Umbilical cord (tissue), 2 donors: ENCODE measurements at places on chromosomes 2 and 18.

DNA sequence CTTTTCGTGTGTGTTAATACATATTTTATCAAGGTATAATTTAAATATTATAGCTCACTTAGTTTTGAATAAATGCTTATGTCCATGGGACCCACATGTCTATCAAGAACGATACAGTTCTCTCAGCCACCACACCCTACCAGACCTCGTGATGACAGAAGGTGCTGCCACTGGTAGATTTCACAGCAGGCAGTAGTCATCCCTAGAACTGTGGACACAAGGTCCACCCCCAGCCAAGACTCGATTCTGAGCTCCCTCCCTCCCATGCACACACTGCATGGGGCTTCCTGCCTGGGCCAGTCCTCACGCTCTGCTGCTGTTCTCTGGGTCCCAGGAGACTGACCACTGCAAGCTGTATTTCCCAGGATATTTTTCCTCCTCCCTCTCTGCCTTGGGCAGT lies 26.5 kb upstream of the CREB1 start:
- DNase-seq = no peak

DNA sequence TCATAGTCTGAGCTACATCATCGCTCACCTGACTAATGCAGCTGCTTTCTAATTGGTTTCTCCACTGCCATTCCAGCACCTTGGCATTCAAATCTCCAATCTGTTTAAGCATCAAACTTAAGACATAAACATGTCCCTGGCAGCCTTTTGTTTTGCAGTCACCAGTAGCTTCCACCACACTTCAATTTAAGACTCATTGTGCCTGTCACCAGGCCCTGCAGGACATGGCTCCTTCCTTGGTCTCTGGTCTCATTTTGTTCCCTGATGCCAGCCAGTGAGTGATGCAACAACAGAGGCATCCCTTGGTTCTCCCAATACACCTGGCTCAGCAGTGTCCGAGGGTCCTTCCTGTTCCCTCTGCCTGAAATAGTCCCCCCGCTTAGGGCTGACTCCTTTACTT lies 292.4 kb upstream of the PXDN start:
- no peak for DNase-seq

DNA sequence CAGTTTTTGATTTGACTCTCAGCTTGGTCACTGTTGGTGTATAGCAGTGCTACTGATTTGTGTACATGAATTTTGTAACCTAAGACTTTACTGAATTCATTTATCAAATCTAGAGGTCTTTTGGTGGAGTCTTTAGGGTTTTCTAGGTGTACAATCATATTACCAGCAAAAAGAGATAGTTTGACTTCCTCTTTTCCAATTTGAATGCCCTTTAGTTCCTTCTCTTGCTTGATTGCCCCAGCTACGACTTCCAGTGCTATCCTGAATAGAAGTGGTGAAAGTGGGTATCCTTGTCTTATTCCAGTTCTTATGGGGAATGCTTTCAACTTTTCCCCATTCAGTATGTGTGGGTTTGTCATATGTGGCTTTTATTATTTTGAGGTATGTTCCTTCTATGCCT lies 312.9 kb upstream of the REV1 start:
- no peak for DNase-seq

GRCh38 chr2:160918906-160919503 lies 241.2 kb upstream of the TANK start:
- DNase-seq = no peak

GRCh38 chr2:171327043-171327496 lies 106.7 kb downstream of the METTL8 start:
- DNase-seq = peak; percentile 51

GRCh38 chr2:88933980-88934379 lies 242.5 kb downstream of the RPIA start:
- DNase-seq = peak; percentile 17

DNA sequence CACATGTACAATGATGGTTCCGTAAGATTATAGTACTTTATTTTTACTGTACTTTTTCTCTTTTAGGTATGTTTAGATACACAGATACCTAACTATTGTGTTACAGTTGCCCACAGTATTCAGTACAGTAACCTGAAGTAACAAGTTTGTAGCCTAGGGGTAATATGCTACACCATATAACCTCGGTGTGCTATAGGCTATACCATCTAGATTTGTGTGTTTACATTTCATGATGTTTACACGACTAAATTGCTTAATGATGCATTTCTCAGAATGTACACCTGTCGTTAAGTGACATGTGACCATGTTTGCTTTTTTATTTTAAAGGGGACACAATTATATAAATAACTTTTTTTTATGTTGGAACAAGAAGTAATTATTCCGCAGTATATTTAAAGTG lies 34.5 kb downstream of the PIK3C3 start:
- no peak for DNase-seq

DNA sequence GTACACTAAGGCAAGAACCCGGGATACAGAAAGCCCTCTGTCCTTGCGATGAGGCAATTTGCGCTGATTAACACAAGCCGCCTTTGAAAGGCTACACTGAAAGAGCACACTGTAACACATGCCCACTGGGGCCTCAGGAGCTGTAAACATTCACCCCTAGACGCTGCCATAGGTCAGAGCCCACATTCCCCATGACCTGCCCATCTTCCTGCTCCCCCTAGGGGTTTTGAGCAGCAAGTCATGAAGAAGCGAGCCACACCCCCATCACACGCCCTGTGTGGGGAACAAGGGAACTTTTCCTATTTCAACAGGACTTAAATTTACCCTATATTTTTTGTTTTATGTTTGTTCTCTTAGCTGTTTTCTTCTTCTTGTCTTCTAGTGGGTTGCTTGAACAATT lies 47.8 kb upstream of the SLC4A10 start:
- DNase-seq = no peak

- DNase-seq = no peak
These were observed 28.0 kb upstream of the FOSL2 start for GRCh38 chr2:28364610-28365009.

- no peak for DNase-seq
These were observed 38.0 kb downstream of the BMP10 start for GRCh38 chr2:68833162-68833561.

GRCh38 chr2:217538719-217539118 lies 464.1 kb downstream of the TNS1 start:
- no peak for DNase-seq

DNA sequence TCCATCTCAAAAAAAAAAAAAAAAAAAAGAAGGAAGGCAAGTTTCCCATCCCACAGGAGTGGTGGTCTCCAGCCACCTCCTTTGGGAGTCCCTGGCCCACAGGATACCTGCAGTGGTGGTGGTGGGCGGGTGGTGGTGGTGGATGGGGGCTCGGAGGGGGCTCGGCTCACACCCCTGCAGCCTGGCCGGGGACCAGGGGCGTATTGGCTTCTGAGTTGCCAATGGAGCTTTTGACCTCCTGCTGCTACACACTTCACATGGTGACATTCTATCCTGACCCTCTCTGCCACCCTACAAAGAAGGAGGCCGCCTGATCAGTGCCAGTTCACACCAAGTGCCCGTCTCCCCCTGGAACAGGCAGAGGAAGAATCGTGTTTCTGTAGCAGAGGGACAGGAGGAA lies 119.6 kb downstream of the NFATC1 start:
- no peak for DNase-seq

DNA sequence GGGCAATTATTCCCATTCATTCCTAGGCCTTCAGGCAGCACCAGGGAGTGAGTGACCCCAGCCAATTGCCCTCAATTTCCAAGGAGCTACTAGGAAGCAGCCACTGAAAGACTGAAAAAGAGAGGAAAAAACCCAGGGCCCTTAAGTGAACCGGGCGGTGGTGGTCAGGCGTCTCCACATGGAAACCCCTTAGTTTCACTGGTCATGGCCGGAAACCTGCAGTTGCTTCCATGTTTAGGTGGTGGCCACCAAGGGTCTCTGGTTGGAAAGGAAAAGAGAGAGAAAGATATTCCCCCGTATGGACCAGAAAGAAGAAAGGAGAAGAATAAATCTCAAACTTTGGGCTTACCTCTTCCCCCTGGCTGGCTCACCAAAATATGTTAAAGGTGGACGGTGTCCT lies 64.9 kb downstream of the GALR1 start:
- no peak for DNase-seq

- peak; percentile 76 for DNase-seq
These were observed 507 bp downstream of the PKP4 start for GRCh38 chr2:158457092-158457825.

DNA sequence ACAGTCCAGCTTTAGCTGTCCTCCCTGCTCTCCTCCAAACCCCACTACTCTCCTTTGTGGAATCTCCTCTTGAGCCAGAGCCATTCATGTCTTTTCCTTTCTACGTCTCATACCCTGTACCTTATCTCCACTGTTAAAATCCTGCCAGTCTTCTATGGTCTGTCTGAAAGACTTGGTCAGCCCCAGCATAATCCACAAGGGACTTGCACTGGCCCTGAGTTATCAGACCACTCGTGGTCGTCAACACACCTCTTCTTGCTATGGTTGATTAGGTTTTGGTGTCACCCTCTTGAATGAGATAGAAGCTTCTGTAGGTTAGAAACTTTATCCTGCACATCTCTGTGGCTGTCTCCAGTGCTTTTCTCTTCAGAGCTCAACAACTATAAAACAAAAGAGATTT lies 56.8 kb downstream of the MYO1B start:
- DNase-seq = no peak

GRCh38 chr2:8620611-8621382 lies 61.1 kb upstream of the ID2 start:
- peak; percentile 86 for DNase-seq

DNA sequence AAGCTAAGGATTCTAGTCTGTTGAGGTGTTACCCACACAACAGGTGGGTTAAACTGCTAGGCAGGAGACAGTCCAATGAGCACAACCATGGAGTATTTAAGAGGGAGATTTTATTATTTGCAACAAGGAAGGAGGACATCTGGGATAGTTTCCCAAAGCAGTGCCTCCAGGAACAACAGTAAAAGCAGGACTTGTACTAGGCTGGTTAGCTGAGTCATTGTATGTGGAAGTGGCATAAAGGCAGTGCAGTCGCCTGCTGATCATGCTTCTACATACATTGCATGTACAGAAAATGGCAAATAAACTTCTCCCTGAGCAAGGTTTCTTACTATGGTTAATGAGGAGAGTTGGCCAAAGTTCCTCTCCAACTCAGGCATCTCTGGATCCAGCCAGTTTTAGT lies 46.1 kb upstream of the CYTIP start:
- DNase-seq = no peak

DNA sequence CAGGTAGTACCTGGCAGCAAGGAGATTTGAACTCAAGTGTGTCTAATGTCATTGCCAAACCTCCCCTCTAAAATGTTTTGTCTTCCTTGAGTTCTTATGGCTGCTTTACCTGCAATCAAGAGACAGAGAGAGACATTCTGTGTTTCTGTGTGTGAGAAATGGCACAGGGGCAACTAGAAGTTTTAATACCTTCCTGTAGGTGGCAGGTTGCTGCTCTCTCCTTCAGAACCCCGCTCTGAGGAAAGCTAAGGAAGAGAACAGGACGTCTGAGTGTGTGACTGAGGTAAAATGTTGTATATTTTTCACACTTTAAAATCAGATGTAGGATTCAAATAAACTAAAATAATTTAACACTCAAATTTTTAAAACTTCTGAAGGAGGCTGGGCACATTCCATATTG lies 19.2 kb downstream of the DTNA start:
- DNase-seq = peak; percentile 27

- peak; percentile 26 for DNase-seq
These were observed 609.5 kb upstream of the SLC8A1 start for GRCh38 chr2:41061356-41061755.

DNA sequence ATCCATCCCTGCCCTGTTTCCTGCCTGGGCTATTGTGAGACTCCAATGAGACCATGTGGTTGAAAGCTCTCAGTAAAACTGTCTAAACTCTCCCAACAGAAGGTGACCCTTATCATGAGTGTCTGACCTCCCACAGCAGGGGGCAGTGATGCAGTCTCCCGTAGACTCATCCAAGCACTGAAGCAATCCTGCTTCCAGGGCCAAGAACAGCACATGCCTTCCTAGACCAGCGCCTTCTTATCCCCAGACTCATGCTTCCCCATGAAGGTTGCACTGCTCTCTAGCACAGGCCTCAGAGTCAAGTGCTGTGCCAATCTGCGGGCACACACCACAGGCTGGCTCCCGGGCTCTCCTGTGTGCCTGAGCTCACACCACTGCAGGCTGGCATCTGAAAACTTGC lies 112.3 kb downstream of the TNS1 start:
- DNase-seq = no peak

DNA sequence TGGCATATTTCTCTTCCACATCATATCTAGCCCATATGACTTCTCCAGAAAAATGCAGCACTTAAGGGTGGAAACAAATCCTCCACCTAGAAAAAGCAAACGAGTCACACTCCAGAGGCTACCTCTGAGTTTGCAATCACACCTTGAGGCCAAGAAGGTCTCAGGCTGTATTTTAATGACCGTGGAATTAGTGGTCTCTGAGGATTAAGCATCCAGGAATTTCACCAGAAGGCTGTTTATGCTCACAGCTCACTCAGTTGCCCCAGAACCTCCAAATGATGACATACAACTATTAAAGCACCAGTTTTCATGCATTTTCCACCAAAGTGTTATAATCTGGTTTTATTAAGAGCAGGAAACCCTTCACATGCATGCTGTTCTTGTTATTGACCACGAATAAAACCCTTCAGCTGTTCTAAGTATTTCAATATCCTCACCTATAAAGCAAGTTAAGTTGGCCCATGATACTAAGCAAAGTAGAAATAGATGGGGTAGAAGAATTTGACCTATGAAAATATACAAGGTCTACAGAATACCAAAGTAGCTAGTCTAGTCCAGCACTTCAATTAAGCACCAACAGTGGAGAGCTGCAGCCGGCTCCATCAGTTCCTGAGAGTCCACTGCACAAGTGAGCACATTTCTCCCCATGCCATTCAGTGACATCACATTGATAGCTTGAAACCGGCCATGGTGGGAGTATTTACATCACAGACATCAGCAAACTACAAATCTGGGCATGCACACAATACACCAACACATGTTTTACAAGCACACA lies 39.5 kb upstream of the SLC14A1 start:
- DNase-seq = no peak

DNA sequence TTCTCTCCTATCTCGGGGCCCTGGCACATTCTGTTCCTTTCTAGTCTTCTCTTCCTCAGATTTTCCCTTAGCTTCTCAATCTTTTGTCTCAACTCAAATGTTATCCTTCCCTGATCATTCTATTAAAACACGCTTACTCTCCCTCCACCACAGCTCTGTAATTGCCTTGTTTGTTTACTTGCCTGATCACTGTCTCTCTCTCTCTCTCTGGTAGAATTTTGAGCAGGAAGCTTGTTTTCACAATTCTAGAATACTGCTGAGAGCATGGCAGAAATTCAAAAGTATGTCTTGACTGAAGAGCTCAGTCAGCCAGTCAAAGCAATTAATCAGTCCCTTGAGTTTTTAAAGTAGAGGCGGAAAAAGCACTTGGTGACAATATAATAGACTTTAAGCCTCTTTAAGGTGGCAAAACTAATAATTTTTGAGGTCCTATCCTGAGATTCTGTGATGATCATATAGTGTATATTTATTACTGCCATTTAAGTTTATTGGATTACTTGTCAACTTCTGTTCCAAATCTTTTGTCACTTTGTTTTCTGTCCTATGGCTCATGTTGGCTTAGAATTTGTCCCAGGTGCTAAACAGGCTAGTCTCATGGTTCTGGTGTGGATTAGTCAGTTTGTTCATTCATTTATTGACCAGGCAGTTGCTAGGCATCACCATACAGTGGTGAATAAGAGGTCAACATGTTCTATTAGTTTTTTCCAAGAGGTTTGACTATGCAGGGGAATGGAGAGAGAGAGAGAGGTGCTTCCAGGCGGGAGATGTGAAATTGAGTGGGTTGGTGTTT lies 2.3 kb downstream of the PSMD1 start:
- DNase-seq = no peak

GRCh38 chr2:231348173-231348572 lies 47.3 kb upstream of the B3GNT7 start:
- DNase-seq = no peak

GRCh38 chr2:30446602-30447148 lies 371 bp upstream of the LCLAT1 start:
- DNase-seq = no peak
